ENCODE measurements at places on chromosomes 1 and 21.

GRCh38 chr1:207821464-207822045 is 69.7 kb downstream of the CD46 start:
- DNase-seq = no peak

DNA sequence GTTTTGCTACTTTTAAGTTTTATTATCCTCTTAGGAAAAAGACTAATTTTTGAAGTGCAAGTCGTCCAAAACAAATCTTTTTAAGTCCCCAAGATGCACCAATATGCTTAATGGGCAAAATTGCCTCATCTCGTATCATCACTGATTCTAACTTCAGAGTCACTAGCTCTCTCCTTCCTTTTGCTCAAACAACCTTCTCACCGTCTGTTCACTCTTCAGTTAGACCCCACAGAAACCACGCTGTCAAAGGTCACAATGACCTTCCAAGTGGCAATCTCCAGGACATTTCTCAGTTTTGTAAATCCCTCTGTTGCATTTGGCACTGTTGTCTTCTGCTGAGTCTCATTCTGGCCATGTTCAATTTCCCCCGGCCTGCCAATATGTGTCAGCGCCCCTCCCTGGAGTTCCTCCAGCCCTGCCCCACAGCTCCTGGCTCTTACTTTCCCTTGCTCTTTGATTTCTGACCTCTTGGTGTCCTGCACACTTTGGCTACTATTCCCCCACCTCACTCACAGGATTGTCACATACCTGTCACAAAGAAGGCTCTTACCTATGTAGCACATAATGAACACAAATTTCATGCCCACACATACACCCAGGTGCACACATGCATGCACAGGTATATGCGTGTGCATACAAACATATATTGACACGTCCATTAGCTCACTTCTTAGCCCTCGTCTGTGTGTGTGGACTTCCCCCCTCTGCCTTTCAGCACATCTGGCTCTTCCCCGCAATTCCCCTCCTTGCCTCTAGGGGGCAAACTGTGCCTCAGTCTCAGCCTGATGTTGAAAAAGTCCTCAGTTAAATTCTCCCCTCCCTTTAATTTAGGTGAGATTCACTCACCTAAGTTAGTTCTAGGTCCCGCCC is 354.0 kb upstream of the DUSP10 start:
- peak; percentile 49 for DNase-seq

DNA sequence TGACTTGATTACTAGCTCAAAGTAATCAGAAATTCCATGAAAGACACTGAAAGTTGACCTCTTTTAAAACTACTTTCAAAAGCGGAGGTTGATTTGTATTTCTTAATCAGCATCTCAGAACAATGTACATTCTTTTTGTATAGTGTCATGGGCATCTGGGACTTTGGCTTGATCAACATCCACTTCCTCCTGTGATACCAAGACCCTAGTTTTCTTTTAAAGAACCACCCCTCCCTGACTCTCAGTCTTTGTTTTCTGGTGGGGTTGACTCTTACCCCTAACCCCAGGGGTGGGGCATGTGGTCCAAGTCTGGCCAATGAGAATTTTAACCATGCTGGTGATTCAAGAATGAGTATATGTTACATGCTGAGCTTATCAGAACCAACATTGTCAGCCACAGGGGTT is 21.7 kb upstream of the IRF2BP2 start:
- DNase-seq = no peak

DNA sequence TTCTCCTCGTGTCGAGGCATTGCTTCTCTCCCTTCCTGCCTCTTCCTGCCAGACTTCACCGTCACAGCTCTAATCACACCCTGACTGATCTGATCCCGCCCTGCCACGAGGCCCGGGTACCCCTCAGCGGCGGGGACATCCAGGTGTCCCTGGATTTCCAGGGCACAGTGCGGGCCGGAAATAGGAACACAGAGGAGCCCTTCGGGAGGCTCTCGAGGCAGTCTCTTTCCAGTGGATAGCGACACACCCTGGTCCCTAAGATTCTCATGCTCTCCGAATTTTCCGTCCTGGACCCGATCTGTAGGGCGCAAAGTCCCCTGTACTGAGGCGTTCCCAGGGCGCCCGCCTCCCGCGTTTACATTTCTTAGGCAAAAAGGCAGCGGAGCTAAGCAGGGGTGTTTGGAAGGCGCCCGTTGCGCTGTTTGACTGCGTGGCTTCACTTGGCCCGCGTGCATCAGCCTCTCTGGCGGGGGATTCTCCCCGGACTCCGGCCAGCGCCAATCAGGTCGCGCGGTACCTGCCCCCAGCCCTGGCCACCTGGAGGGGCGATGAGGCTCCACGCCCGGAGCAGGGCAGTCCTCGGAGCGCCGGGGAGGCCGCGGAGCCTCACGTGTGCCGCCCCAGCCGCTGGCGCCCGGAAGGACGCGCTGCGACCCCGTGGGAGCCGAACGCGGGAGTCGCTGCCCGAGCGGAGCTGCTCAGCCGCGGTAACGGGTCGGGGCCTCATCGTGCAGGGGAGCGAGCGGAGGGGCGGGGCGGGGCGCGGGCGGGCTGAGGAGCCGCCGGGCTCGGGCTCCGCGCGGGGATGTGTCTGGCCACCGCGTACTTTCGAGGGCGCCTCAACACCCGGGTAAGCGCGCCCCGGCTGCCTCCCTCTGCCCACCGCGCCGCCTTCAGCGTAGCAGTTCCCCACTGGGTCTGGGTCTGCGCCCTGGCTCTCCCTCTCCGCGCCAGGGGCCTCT is at the start of gene FAM163A:
Gene FAM163A (plus strand): TSS at position 575 of the 962 bp plus-strand sequence. CDS start 69,807 bp downstream, outside the sequence.
- no peak for DNase-seq

DNA sequence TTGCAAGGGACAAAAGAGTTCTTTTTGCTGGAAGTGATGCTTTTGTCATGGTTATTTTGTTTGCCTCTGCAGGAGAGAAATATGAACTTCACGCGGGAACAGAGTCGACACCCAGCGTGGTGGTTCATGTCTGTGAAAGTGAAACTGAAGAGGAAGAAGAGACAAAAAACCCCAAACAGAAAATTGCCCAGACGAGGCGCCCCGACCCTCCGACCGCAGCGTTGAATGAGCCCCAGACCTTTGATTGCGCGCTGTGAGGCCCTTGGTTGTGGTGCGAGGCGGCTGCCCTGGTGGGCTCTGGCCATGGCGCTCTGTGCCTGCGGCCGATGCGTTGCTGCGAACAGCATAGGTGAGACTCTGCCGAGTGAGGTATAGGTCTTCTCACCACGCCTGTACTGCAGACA is 20.9 kb upstream of the NCMAP start:
- DNase-seq = peak; percentile 36
